Activated CD4-positive, CD25-positive, alpha-beta regulatory T cell treated with anti-CD3 and anti-CD28 coated beads, Interleukin-2, amount 50 U/mL, for 16 hours (primary cell): ENCODE measurements at places on chromosomes 16 and 17.

DNA sequence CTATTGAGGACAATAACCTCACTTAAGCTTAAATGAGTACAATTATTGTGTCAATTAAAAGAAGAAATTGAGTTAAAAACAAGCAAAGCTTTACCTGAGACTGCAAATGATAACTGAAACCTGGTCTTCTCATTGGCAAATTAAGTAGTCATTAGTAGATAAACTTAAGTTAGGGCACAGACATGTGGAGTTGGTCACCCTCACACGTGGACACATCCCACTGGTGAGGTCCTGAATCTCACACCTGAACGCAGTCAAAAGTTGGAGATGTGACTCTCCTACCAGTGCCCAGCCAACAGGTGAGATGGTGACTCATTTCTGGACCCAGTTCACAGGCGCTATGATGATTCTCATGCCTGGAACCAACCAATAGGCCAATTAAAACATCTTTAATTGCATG lies 311.6 kb downstream of the FOXL1 start:
- DNase-seq, result no peak

GRCh38 chr17:63635787-63636186 lies 13.6 kb downstream of the MAP3K3 start:
- DNase-seq, result no peak

GRCh38 chr16:81485824-81486539 lies 41.4 kb downstream of the CMIP start:
- DNase-seq, result no peak

DNA sequence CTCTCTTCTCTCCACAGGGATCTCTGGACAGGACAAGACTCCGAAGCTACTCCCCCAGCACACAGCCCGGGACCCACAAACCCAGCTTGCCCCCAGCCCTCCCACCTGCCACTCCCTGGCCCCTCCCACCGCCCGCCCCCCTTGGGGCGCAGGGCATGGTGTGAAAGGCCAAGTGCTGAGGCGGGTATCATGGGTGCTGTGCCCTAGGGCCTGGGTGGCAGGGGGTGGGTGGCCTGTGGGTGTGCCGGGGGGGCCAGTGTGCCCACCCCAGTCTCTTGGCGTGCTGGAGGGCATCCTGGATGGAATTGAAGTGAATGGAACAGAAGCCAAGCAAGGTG lies 11.4 kb downstream of the THRA start:
- DNase-seq, result no peak

DNA sequence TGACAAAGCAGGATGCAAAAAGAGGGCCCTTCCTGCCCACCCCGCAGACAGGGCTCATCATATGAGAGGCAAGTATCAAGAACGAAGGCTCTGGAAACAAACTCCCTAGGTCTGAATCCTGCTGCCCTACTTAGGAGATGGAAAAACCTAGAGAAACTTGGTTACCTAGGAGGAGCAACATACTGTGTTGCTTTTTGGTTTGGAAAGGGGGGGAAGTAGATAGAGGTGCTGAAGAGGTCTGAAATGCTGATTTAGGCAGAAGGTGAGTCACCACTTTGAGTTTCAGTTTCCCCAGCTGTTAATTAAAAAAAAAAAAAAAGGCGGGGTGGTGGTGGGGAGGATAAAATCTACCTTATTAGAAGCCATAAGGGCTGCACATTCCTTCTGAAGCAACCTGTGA lies 1.5 kb downstream of the N4BP1 start:
- no peak for DNase-seq
